Esophagus squamous epithelium (tissue), 5 donors: ENCODE measurements at places on chromosomes 1 and 21. TPM values are rescaled to one million over a fixed set of nuclear protein-coding genes. Genes with fewer than 3 reads are reported as not detected.

TNFRSF8 gene
- total RNA-seq = 0.76 TPM

KRTAP10-2 gene
- not detected for total RNA-seq

AMIGO1 gene
- 0.45 TPM for total RNA-seq

TEX38 gene
- total RNA-seq = not detected

DNA sequence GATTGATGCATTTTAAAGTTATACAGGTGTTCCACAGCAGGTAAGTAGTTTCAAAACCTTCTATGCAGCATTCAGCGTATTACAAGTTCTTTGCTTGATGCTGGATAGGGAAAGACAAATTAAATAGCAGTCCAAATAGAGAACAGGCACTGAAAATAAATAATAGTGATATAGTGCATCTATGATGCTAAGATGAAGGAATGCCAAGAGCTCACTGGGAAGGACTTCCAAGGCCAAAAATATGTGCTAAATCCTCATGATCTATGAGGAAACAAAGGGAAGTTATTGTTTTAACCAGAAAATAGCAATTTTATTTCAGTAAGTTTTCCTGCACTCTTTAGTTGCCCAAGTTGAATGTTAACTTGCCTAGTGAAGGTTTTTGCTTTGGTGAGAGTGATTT, 127.8 kb upstream of the GREM2 start:
- H3K36me3 ChIP-seq = no peaks in the 10 kb centered on the region
- no peak for DNase-seq
- H3K4me3 ChIP-seq = no peak overlapping the region
- H3K27me3 ChIP-seq = no peaks in the 10 kb centered on the region

STIL gene
- total RNA-seq = 8.2 TPM

MARK1 gene
- 3.9 TPM for total RNA-seq

GRCh38 chr1:201455098-201455497, 13.9 kb downstream of the PHLDA3 start:
- H3K27me3 ChIP-seq = no peaks in the 10 kb centered on the region
- no peaks in the 10 kb centered on the region for H3K36me3 ChIP-seq
- H3K4me3 ChIP-seq = no peak overlapping the region
- DNase-seq = no peak
- H3K4me1 ChIP-seq = peaks cover 34% of the 10 kb centered on the region

TENT5C gene
- total RNA-seq = 0.35 TPM

DNA sequence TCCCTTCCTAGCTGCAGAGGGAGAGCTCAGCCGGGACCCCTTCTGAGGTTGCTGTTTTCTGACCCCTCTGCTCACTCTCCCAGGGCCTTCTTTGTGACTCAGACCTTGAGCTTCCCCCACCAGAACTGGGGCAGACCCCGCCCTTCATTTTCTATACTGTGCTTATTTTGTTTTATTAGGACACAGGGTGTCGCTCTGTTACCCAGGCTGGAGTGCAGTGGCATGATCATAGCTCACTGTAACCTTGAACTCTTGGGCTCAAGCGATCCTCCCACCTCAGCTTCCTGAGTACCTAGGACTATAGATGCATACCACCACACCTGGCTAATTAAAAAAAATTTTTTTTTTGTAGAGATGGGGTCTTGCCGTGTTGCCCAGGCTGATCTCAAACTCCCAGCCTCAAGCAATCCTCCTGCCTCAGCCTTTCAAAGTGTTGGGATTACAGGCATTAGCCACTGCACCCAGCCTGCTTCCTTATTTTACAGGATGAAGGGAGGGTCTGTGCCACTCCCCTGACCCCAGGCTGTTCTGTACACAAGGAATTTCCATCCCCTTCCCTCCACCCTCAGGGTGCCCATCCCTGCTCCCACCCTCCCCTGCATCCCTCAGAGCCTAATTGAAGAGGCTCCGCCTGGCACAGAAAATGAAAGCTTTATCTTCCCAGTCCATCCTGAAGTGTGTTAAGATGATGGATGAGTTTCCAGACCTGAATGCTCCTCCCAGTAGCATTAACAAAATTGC, 195.2 kb upstream of the POU3F1 start:
- H3K36me3 ChIP-seq = no peaks in the 10 kb centered on the region
- H3K27me3 ChIP-seq = no peaks in the 10 kb centered on the region
- peaks cover 2% of the 10 kb centered on the region for H3K4me1 ChIP-seq
- no peak overlapping the region for H3K4me3 ChIP-seq
- no peak overlapping the region for H3K27ac ChIP-seq
- DNase-seq = no peak

- H3K4me1 ChIP-seq = no peaks in the 10 kb centered on the region
- H3K27ac ChIP-seq = no peak overlapping the region
- peaks cover 12% of the 10 kb centered on the region for H3K36me3 ChIP-seq
- H3K27me3 ChIP-seq = no peaks in the 10 kb centered on the region
- H3K4me3 ChIP-seq = no peak overlapping the region
- no peak for DNase-seq
Observed at GRCh38 chr21:45990741-45991605, 9.4 kb downstream of the COL6A1 start.

GRCh38 chr1:230382001-230382491, 44.1 kb downstream of the PGBD5 start:
- H3K36me3 ChIP-seq = no peaks in the 10 kb centered on the region
- no peak overlapping the region for H3K27ac ChIP-seq
- no peaks in the 10 kb centered on the region for H3K27me3 ChIP-seq
- H3K4me1 ChIP-seq = no peaks in the 10 kb centered on the region

AIRE gene
- total RNA-seq = not detected

GRCh38 chr1:53572065-53572814, 113.0 kb downstream of the DMRTB1 start:
- H3K4me1 ChIP-seq = no peaks in the 10 kb centered on the region
- H3K36me3 ChIP-seq = no peaks in the 10 kb centered on the region
- DNase-seq = no peak

- H3K36me3 ChIP-seq = no peaks in the 10 kb centered on the region
- no peaks in the 10 kb centered on the region for H3K27me3 ChIP-seq
- DNase-seq = no peak
- peak within 1 kb of the TSS; percentile 77 for H3K4me3 ChIP-seq
Observed at GRCh38 chr1:67832737-67833601, at the start of gene GNG12. TSS of gene GNG12 (minus strand) at chr1:67833467. CDS start at chr1:67707686, 125,781 bp downstream.

GRCh38 chr1:179178950-179179349, 50.5 kb downstream of the ABL2 start:
- H3K4me1 ChIP-seq = peaks cover 42% of the 10 kb centered on the region
- no peak for DNase-seq
- H3K36me3 ChIP-seq = no peaks in the 10 kb centered on the region
- H3K27ac ChIP-seq = no peak overlapping the region

E2F2 gene
- 10.6 TPM for total RNA-seq

DNA sequence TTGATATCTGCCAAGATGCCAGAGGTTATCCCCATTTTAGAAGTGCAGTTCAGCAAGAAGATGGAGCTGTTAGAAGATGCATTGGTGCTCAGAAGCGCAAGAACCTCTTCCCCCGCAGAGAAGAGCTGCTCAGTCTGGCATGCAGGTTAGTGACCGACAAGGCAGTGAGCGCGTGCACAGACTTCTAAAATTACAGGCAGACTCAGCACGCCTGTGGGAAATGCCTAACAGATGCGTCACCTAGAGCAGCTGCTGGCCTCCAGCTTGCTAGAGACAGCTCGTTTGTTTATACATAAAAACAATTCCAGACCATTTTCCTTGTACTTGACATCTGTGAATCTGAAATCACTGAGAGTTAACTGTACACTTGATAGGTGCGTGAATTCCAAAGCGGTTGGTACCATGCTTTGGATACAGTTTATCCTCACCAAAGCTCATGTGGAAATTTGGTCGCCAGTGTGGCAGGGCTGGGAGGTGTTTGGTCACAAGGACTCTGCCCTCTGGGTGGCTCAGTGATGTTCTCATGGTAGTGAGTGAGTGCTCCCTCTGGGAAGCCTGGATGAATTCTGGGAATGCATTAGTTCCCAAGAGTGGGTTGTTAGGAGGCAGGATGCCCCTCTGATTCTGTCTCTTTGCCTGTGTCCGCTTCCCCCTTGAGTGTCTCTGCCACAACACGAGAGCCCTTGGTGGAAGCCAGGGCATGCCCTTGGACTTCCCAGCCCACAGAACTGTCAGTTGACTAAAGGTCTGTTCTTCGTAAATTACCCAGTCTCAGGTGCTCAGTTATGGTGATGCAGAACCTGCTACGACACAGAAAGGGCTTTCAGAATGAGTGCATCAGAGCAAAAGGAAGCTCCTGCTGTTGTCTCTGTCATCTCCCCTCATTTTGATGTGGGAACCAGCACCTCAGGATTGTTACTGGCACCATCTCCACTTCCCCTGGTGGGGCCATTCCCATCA, 24.4 kb downstream of the SNAP47 start:
- no peak for DNase-seq
- peaks cover 10% of the 10 kb centered on the region for H3K36me3 ChIP-seq
- peaks cover 45% of the 10 kb centered on the region for H3K4me1 ChIP-seq
- no peaks in the 10 kb centered on the region for H3K27me3 ChIP-seq

DNA sequence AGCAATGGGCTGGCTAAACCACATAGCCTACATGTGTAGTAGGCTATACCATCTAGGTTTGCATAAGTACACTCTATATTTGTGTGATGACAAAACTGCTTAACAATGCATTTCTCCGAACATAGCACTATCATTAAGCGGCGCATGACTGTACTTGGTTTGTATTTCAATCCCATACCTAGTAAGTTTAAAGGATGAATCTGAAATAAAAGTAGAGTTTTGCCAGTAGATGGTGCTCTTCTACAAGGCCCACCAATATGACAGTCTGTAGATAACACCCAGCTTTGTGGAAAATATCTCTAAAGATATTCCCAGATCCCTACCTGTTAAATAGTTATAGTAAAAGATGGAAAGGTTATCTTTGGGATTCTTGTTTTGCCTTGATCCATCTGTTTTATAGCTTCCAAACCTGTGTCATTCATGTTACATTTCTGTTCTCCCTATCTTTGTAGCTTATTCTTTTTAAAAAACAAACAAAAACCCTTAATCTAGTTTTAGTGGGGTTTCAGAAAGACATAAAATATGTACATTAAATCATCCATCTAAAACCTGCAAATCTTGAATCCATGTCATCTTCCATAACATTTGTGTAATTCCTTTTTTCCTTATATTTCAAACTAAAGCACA, 33.9 kb upstream of the ASPM start:
- H3K4me1 ChIP-seq = no peaks in the 10 kb centered on the region
- no peak overlapping the region for H3K27ac ChIP-seq
- H3K4me3 ChIP-seq = no peak overlapping the region
- DNase-seq = no peak

- no peak for DNase-seq
- H3K27me3 ChIP-seq = no peaks in the 10 kb centered on the region
- no peak overlapping the region for H3K4me3 ChIP-seq
- H3K4me1 ChIP-seq = peaks cover 24% of the 10 kb centered on the region
- H3K36me3 ChIP-seq = no peaks in the 10 kb centered on the region
- no peak overlapping the region for H3K27ac ChIP-seq
Observed at GRCh38 chr1:89907727-89908212, 86.9 kb downstream of the LRRC8D start.
